NCI-H187 (cell line): ENCODE measurements at places on chromosomes 16 and 17.

DNA sequence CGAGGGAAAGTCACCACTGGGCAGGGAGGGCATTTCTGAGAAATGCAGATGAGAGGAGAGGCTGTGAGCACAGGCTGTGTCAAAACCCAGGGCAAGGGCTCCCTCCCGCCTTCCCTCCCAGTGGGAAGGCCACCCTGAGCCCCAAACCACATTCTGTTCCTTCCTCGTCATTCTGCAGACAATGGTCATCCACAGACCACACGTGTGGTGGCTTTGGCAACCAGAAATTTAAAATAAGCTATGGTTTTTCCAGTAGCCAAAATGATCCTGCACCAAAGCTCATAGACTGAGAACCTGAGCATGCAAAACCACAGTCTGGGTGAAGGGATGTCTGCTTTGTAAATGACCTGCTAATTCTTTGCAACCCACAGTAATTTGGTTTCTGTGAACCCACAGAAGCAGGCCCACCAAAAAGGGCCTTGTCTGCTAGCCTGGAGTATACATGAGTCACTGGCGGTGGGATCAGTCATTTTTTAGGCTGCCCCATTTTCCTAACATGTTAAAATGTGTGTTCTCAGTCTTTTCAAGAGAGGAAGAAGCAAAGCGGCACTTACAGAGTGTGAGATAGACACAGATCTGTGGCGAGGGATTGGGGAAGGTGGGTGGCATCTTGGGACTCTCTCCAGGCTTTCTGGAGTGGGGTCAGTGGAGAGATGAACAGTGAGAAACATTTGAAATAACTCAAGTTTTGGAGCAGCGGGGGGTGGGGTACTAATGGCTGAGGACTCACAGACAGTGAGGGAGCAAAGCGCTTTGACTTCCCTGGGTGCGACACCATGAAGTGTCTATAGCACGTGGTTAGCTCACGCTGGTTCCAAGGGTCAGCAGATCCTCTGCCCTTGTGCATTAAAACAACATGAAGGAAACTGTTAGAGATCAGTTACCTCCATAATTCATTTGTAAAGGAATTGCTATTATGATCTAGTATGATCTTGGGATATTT, 20.5 kb downstream of the GRB7 start:
- no peak for DNase-seq

DNA sequence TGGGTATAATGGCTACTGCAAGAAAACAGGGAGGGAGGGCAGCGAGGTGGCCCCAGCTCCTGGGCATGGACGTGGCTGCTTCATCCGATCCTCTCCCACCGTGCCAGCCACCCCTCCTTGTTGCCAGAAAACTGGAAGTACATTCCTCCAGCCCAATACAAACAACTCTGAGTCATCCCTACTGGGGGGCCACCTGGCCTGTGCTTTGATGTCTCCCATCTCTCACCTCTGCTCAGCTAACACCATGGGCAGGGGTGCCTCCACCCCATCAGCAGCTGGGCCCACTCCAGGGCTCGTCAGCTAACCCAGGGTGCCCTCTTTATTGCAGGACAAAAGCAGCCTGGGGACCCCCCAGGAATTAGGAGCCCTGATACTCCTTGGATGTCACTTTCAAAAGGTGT, 2.0 kb downstream of the RHBDF2 start:
- DNase-seq = no peak

- no peak for DNase-seq
These were observed 165.4 kb downstream of the UTP18 start for GRCh38 chr17:51425773-51426172.

DNA sequence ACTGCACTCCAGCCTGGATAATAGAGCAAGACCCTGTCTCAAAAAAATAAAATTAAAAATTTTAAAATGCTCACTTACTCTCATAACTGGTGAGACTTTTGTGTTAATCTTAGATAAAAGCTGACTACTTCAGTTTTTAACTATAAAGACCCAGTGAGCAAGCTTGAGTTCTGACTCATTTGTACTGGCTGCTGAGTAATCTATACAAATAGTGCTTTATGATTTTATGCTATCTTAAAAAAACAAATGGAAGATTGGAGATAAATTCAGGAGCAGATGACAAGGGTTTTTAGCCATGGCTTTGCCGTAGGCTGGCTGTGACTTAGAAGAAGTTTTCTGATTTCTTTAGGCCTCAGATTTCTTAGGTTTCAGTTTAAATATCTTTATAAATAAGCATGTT, 30.5 kb downstream of the SNTB2 start:
- no peak for DNase-seq

- DNase-seq = no peak
These were observed 99.0 kb downstream of the CMIP start for GRCh38 chr16:81543571-81543970.

DNA sequence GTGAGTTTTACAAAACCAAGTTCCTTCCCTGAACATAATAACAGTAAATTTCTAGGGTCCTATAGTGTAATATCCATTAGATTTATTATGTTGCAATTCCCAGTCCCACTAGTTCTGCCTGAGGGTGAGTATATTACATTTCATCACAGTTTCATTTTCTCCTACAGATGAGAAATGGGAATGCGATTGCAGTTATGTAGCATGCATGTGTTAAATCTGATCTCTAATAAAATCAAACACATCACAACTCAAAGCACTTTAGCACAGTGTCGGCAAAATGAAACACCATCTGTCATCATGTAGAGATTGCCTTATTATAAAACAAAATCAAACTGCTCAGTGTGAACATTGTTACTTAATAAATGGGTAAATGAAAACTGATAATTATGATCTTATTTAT, 180.5 kb upstream of the TOX3 start:
- no peak for DNase-seq

- DNase-seq = no peak
These were observed 63.0 kb downstream of the SMG6 start for GRCh38 chr17:2240541-2240940.

DNA sequence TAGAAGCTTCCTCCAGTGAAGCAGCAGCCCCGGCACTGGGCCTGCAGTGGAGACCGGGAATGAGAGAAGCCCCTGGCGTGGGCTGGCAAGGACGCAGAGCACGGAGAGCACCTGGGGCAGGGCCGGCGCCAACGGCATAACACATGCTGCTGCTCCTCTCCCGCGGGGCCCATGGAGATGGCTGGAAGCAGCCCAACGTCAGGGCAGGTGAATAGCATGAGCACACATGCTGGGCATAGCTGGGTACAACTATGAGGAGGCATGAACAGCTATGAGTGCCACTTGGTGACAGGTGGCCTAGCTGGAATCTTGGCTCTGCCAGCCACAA, 46.4 kb downstream of the IRF8 start:
- no peak for DNase-seq

DNA sequence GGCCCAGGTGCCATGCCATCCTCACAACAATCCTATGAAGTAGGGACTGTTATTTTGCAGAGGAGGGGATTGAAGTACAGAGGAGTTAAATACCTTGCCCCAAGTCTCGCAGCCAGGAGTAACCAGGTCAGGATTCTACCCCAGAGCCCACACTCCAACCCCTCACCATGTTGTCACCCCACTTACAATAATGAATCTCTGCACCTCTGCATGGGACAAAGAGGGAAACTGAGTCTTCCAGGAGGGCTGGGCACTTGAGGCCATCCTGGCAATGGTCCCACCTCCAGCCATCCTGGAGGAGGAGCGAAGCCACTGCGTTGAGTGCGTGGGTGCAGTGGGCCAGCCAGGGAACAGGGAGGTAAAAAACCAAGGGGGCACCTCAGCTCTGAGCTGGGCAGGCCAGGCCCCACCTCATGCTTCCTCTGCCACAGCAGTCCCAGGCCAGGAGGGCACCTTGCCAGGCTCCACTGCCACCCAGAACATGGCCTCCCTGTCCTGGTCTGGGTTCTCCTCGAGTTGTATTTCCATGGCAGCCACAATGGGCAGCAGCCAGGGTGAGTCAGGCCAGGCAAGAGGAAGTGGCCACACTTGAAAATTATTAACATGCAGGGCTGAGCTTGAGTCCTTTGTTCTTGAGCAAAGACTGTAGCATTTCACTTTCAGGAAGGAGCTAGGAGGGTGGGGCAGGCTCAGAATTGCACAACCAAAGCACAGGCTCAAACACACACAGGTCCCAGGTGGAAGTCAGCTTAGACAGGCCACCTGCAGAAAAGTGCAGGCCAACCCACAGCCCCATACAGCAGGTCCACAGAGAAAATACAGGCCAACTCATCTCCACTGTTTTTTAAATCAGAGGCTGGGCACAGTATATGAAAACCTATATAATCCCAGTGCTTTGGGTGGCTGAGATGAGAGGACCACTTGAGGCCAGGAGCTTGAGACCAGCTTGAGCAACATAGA, 52.1 kb downstream of the CUEDC1 start:
- peak; percentile 53 for DNase-seq

DNA sequence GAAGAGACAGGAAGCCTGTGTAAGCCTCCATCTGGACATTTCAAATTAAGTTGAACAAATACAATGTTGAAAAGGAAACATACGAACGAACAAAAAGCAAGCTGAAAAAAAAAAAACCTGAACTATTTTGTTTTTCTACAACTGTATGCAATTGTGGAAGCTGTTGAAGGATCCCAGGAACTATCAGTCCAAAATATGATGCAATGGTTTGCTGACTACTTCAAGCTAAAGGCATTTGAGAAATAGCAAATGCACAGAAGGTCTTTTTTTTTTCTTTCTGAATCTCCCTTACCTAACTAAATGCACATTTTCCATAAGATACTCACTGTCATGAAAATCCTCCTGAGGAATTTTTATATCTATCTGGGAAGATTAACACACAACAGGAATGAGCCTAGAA, 40.2 kb downstream of the MAF start:
- no peak for DNase-seq

GRCh38 chr16:48421741-48422140, 36.5 kb upstream of the SIAH1 start:
- no peak for DNase-seq

DNA sequence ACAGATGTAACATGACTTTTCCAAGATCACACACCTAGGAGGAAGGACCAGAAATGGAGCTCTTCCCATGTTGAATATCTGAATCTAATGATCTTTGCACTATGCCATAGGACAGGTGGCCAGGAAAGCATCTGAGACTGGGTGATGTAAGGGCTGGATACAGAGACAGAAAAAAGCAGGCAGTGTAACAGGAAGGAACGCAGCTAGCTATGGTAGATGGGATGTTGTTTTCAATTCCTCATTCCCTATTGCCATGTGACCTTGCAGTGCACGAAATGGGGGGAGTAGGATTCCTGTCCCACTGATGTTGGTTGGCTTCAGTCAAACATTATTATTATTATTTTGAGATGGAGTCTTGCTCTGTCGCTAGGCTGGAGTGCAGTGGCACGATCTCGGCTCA, 3.7 kb upstream of the NPIPB15 start:
- no peak for DNase-seq

- no peak for DNase-seq
These were observed 178.7 kb downstream of the GRIN2A start for GRCh38 chr16:10003486-10003885.

DNA sequence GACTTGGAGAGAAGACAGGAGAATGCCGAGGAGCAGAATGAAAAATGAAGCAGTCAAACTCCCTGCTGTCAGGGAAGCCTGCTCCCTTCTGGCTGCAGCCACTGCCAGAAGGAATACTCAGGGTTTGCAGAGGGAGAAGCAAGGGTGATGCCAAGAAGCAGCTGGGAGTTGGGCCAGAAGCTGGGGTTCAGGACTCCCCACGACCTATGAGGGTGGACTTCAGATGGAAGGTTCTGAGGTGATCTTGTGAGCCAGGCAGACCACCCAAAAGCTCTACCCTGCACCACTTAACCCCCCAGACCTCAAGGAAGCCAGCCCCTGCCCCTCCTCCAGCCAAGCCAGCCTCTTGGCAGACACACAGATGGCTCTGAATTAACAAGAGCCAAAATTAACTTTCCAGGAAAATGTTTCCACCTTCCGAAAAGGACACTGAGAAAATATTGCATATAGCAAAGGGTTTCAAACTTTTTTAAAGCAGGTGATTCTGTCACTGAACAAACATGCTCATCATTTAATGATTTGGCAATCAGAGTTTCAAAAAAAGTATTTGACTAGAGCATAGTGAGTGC, 126.0 kb upstream of the ERCC4 start:
- no peak for DNase-seq

DNA sequence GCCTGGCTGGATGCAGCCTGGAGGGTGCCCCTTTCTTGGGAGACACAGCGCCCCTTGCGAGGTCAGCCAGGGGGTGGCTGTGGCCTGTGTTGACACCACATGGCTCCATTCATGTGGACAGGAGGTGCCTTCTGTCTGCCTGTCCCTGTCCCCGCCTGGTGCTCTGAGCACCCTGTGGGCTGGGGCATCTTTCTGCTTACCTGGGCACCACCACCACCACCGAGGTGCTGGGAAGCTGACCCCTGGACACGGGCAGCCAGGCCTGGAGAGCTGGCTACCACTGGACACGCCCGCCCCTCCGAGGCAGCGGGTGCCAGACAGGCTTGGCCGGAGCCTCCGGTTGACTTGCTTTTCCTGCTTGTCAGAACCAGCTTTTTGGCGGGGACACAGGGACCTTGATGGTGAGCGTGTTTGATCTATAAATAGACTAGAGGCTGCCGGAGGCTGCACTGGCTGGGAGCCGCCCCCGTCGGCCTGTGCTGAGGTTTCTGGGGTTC, 121.3 kb upstream of the GSE1 start:
- no peak for DNase-seq

- DNase-seq = no peak
These were observed 10.7 kb upstream of the SEZ6 start for GRCh38 chr17:29016345-29017210.

DNA sequence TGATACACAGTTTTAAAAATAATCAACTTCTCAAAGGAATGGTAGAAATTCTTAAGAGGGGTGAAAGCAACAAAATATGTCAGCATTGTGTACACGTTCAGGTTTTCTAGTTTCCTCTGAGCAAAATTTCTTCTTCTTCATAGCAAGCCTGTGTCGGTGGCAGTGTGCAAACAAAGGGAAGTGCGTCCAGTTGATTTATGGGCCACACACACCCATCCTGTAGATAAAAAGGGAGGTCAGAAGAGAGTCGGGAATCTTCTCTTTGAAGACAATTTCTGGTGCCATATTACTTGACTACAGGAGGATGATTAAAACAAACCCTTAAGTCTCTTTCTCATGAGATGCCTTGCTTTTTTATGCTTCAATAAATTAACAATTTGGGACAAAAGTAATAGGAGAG, 484.1 kb upstream of the SALL1 start:
- no peak for DNase-seq

DNA sequence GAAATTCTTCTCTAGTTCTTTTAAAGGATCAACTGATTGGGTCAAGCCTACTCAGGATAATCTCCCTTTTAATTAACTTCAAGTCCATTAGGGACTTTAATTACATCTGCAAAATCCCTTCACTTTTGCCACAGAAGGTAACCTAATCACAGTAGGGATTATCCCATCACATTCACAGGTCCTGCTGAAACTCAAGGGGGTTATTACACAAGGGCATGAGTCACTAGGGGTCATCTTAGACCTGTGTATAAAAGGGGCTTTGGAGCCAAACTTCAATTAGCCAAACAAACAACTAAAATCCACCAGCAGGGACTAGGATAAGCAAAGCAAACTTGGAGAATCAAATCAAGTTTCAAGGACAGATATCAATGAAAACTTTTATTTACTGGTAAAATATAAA, 19.4 kb downstream of the CIAPIN1 start:
- no peak for DNase-seq

GRCh38 chr16:29662729-29663015, 375 bp upstream of the SPN start:
- no peak for DNase-seq

- no peak for DNase-seq
These were observed 40.5 kb downstream of the C16orf82 start for GRCh38 chr16:27107185-27107592.
